HFF-Myc (cell line): ENCODE measurements at places on chromosomes 3 and 15.

- DNase-seq = no peak
Observed at GRCh38 chr3:71322154-71322553, 261.4 kb downstream of the FOXP1 start.

GRCh38 chr3:184096811-184097383, at the start of gene HTR3E:
HTR3E (plus strand) TSS chr3:184097064; CDS start chr3:184097530, 466 bp downstream.
- DNase-seq = no peak

DNA sequence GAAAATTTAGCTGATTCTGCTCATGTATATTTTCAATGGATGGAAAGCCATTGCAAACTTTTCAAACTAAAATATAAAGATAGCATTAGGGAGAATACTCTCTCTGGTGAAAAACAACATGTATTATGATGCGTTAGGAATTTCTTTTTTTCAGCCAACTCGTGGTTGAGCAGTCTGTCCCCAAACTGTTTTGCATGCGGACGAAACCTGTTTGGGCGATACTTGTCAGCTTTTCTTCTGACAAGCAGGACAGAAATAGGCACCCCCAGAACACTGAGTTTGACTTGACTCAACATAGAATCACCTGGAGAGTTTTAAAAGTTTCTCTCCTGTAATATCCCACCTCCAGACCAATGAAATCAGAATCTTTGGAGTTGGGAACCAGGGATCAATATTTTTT, 417.5 kb upstream of the TPRG1 start:
- no peak for DNase-seq

DNA sequence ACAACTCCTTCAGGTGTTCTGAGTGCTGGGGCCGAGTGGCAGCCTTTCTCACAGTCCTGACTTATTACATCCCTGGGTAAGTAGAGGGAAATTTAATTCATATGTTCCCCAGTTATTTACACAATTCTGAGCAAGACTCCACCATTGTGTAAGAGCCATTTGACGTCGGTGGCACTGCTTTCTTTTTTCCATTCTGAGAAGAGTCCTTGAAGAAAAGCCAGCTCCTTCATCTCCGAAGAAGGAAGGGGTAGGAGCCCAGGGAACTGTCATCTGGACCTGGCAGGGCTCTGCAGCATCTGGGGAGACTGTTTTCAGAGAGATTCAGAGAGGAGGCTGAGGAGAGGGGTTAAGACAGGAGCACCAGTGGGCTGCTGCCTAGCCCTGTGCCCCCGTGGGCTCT, 22.6 kb upstream of the MASP1 start:
- DNase-seq = no peak

DNA sequence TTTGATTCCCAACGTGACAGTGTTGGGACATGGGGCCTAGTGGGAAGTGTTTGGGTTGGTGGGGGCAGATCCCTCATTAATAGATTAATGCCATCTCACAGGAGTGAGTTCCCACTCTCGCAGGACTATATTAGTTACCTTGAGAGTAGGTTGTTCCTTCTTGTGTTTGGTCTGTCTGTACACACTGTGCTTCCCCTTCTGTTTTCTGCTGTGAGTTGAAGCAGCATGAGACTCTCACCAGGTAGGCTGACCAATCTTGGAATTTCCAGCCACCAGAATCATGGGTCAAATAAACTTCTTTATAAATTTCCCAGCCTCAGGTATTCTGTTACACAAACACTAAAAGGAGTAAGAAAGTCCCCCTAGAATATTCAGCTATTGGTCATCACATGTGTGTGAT, 145.4 kb downstream of the ERC2 start:
- DNase-seq = no peak

- no peak for DNase-seq
Observed at GRCh38 chr3:197007296-197007940, 22.2 kb downstream of the MELTF start.

GRCh38 chr3:177491296-177492032, 294.2 kb upstream of the TBL1XR1 start:
- no peak for DNase-seq

DNA sequence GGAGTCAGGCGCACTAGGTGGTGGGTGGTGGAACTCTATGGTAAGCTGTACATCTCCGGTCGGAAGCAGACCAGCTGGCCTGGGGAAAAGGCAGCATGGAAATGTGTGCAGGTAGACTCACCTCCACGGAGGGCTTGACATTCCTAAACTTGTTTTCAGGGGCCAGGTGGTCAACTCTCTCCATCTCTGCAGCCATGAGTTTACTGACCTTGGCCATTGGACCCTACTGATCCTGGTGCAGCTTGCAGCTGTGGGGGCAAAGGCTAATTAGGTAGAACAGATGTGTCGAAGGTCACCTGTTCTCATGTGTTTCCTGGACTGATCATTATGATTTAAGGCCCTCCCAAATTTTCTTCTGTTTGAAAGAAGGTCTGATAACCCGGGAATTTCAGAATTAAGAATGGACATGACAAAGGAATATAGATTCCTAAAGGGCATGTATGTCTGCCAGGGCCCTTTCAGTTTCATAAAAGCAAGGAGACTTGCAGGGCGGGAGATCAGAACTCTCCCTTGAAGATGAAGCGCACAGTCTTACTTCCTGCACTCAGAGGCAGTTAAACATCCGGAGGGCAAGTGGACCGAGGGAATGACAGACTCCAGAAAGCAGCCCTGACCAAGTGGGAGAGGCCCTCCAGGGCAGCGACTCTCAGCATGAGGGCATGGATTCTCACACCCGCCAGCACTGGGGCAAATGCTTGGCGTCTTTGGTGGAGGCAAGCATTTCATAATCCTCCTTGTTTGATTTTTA, 56.1 kb upstream of the CMTM7 start:
- no peak for DNase-seq

- DNase-seq = peak; percentile 70
Observed at GRCh38 chr15:40909662-40910630, 15.7 kb downstream of the VPS18 start.

GRCh38 chr3:157135671-157136396, 24.1 kb downstream of the CCNL1 start:
- DNase-seq = no peak

DNA sequence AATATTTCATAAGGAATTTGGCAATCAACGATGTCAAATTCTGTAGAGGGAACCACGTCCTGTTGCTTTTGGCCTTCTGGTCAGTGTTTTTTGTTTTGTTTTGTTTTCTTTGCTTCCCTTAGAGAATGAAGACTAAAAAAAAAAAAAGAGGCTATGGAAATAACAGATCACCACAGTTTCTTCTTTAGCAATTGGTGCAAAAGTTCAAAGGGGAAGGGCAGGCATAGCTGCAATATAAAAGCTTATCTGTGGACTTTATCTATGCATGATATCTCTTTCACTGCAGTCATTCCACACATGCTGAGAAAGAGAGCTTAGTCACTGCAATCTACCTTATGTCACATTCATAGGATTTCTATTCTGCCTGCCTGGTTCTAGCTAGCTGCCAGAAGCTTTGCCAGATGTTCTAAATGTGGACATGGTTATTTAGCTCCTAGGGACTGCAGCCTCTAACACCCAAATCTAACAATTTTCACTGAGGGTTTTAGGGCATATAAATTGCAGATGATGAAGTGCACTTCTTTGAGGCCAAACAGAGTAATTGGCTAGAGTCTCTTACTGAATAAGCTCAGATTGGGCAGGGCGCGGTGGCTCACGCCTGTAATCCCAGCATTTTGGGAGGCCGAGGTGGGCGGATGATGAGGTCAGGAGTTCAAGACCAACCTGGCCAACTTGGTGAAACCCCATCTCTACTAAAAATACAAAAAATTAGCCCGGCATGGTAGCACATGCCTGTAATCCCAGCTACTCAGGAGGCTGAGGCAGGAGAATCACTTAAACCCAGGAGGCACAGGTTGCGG, 637.2 kb downstream of the NTRK3 start:
- peak; percentile 85 for DNase-seq

GRCh38 chr3:197008436-197009209, 21.0 kb downstream of the MELTF start:
- no peak for DNase-seq

DNA sequence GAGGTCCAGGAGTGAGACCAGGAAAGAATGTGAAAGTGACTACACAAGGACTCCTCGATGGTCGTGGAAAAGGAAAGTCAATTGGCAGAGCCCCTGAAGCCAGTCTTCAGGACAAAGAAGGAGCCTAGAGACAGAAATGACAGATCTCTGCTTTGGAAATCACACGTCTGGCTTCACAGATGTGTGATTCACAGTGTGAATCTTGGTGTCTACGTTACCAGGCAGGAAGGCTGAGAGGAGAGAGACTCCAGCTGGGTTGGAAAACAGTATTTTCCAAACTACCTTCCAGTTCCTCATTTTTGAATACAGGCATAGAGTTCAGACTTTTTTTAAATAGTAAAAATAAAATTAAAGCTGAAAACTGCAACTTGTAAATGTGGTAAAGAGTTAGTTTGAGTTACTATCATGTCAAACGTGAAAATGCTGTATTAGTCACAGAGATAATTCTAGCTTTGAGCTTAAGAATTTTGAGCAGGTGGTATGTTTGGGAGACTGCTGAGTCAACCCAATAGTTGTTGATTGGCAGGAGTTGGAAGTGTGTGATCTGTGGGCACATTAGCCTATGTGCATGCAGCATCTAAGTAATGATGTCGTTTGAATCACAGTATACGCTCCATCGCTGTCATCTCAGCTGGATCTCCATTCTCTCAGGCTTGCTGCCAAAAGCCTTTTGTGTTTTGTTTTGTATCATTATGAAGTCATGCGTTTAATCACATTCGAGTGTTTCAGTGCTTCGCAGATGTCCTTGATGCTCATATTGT, 6.0 kb downstream of the CCR2 start:
- no peak for DNase-seq

DNA sequence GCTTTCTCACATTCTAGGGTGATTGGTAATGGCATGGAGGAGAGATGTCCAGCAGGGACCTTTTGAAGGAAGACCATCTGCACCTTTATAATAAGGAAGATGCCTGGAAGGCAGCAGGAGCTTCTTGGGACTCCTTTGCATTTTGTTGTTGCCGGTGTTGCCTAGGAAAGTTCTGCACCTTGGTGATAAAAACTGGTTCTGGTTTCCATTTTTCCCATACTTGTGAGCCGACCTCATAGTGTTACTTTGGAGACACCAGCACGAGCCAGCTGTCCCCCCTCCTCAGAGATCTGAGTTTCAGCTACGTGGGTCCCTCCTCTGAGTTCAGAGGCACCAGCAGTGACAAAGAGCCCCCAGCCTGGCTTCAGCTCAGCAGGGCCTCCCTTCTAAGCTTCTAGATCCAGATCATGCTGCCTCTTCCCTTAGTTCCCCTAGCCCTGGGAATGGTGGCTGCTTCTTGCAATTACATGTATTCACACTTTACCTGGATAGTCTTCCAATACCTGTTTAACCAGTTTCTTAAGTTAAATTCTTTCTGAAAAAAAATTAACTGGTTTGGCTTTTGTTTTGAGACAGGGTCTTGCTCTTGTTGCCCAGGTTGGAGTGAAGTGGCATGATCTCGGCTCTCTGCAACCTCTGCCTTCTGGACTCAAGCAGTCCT, 18.0 kb upstream of the FSTL1 start:
- no peak for DNase-seq

DNA sequence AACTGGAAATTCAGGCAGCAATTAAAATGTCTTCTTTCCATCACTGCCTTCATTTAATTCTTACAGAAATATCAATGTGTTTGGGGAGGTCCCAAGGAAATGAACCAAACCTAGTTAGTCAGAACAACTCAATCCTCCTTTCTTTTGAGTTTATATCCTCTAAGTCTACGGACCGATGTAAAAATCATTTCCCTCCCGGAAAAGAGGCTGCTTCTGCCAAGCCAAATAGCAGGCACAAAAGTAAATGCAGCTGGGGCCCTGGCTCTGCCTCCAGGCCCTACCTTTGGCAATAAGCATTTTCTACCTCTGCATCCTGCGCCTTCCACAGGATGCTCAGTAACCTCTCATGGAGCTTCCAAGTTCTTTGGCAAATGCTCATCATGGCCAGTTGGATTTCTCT, 122.5 kb upstream of the COL8A1 start:
- DNase-seq = no peak
